ENCODE measurements at places on chromosomes 11 and 22.

GRCh38 chr11:32792948-32793475 lies 1.4 kb downstream of the CCDC73 start:
- no peak for DNase-seq

GRCh38 chr11:93198215-93198845 lies 539 bp upstream of the SLC36A4 start:
- no peak for DNase-seq

DNA sequence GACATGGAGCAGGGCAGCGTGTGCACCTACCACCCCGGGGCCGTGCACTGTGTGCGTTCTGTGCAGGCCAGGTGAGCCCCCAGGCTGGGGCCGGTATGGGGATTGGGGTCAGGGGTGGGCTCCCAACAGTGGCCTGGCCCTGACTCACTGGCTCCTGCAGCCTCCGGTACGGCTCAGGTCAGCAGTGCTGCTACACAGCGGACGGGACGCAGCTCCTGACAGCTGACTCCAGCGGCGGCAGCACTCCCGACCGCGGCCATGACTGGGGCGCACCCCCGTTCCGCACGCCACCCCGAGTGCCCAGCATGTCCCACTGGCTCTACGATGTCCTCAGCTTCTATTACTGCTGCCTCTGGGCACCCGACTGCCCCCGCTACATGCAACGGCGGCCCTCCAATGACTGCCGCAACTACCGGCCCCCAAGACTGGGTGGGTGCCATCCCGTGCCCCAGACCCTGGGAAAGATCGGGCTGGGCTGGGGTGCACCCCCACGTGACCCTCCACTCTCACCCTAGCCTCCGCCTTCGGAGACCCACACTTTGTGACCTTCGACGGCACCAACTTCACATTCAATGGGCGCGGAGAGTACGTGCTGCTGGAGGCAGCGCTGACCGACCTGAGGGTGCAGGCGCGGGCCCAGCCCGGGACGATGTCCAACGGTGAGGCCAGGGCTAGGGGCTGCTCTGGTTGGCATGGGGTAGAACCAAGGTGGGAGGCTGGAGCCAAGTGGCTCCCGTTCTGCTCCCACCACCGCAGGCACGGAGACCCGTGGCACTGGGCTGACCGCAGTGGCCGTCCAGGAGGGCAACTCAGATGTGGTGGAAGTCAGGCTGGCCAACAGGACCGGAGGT lies 4.4 kb downstream of the SUSD2 start:
- no peak for DNase-seq

DNA sequence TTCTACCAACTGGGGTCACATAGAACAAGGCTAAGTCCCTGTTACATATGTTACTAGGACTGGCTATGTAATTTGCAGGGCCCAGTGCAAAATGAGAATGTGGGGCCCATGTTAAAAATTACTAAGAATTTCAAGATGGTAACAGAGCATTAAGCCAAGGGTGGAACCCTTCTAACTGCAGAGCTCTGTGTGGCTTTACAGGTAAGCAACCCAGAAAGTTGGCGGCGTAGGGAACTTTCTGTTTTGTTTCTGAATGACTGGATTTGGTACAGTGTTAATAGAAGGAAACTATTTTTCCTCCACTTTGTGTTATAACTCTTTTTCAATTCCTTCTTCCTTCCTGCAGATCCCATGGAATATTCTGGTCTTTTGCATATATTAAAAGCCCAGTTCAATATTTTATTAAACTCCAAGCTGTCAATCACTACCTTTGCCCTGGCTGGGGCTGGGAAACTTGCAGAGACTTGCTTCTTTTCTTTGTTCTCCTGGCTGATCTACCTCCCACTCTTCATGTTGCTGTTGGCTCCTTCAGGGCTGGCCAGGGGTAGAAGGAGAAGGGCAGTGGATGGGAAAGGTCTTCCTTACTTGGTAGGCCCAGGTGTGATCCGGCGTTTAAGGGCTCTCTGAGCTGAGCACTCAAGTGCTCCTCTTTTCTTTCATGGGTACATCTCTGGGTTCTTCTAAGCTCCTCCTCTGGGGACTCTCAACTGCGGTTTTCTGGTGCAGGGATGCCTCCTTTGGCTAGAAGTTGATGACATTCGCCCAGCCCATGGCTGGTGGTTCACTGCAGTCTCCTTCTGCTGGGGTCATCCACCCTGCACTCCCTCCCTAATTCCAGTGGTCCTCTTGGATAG lies 67.7 kb downstream of the SNX19 start:
- no peak for DNase-seq

DNA sequence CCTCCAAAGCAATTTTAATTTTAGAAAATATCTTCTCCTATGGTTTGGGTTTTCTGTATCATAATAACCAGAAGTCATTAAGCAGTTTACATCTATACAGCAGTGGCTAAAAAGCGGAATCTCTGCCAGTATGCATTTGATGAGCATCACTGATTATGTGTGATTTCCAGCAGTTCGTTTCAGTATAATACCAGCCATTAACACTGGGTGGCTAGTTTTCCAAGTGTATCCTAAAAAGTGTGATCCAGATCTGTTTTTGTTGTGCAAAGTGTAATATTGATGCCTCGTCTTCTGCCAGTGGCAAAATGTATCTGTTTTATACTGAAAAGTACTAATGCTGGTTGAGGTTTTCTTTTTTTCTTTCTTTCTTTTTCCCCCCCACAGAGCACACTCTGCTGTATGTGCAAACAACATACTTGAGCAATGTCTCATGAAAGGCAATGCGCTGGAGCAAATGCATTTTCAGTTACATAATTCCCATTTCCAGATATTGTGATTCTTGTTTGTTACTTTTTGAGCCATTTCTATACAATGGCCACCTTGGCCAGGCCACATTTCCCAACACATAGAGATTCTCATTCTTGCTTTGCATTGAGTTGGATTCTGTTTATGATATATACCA lies 64.2 kb downstream of the SLC36A4 start:
- DNase-seq, result no peak

GRCh38 chr11:12636871-12637410 lies 37.3 kb upstream of the TEAD1 start:
- no peak for DNase-seq

DNA sequence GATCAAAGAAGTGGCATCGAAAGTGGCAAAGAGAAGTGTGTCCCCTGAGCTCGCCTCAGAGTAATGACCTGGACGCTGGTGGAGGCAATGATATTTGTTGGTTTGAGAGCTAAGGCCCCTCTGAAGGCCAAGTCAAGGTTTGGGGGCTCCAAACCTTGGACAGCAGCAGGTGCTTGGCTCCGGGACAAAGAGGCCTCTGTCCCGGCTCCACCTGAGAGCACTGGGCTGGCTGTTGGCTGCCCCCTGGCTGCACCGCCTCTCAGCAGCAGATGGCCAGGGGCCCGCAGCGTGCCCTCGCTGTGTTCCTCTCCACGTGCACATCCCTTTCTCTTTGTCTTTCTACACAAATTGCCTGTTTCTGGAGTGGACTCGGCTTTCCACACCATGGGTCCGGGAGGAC lies 301.3 kb downstream of the NTM start:
- DNase-seq, result no peak

GRCh38 chr11:111469200-111469599 lies 43.0 kb downstream of the BTG4 start:
- DNase-seq, result no peak

- DNase-seq, result no peak
Observed at GRCh38 chr22:24049211-24049610, 38.1 kb downstream of the CABIN1 start.

DNA sequence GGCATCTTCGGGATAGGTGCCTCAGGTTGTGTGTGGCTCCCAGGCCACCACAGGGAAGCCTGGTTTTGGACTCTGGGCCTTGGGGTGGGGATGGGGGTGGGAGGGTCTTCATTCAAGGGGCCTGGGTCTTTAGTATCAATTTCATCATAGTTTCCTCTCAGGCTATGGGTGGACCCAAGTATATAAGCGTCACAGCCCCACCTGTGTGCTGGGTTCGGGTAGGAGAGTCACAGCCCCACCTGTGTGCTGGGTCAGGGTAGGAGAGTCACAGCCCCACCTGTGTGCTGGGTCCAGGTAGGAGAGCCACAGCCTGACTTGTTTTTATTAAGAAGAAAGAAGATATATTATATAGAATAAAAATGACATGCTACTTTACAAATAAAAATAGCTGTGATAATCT lies 422.1 kb downstream of the BRD1 start:
- DNase-seq, result no peak

DNA sequence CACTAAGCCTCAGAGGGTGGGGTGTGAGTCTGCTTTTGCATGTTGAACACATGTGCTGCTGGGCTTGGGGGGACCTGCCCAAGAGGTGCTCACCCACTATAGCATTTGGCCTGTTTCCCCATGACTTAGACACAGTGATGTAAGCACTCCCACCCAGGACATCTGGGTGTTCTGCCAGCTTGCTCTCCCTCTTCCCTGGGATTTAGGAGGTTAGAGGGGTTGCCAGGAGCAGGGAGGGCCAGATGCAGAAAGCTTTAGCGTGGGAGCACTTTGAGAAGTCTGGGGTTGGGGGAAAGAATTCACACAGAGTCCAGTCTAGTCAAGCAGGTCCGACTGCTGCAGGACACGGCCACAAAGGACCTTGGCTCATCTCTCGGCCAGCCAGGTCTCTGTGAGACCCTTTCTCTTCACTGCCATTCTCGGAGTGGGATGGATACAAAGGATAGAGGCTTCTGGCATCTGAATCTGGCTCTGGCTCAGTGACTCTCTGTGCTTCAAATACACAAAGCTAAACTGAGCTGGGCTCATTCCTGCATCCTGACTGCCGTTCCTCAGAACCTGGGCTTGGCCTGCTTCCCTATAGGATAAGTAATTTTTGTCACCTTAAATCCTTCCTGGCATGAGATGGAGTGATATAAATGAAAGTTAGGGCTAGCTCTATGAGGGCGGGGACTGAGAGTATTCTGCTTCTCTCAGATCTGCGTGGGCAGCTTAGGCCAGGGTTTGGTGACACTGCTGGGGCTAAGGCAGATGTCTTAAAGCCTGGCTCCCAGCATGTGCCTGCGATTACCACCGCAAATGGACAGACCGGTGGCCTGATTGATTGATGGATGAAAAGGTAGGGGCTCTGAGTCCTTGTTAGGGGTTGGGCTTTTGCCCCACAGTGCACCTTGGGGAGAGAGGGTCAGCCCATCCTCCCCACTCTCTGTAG lies 14.5 kb downstream of the USP2 start:
- DNase-seq, result no peak

DNA sequence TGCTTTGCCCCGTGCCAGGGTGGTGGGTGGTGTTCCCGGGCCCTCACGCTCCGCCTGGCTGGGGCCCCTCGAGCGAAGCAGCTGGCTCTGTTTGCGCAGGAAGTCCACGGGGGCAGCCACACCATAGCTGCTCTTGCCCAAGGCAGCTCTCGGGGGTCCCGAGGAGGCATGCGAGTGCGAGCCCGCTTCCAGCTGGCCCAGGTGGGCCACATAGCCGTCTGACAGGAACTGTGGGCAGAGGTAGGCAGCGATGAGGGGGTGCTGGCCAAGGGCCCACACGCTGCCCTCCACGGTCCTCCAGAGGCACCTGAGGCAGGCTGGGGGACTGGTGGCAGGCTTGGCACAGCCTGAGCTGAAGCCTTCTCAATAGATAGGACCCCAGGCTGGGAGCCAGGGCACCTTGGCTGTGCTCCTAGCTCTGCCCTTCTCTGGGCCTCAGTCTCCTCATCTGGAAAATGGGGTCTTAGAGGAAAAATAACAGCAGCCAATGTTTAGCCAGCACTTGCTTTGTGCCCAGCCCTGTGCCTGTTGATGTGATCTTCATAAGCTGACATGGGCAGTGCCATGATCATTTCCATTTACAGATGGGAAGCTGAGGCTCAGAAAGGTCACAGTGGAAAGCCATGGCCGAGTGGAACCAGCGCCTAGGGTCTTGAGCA lies 9.4 kb downstream of the AIP start:
- DNase-seq, result no peak

GRCh38 chr11:12455938-12456337 lies 78.6 kb downstream of the PARVA start:
- DNase-seq, result no peak

DNA sequence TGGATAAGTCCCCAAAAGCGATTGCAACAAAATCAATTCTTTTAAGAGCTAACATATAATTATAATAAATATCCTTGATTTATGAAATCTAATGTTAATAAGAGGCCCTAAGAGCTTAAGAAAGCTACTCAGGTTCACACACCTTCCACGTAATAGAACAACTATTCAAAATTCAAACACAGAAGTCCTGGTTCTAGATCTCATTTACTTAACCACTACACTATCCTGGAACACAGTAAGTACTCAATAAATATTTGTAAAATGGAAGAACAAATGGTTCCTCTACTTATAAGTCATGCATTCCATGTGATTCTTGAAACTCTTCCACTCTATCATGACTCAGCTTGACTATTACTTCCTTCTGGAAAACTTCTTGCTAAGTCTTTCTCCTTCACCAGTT lies 268.2 kb downstream of the FAM181B start:
- no peak for DNase-seq

DNA sequence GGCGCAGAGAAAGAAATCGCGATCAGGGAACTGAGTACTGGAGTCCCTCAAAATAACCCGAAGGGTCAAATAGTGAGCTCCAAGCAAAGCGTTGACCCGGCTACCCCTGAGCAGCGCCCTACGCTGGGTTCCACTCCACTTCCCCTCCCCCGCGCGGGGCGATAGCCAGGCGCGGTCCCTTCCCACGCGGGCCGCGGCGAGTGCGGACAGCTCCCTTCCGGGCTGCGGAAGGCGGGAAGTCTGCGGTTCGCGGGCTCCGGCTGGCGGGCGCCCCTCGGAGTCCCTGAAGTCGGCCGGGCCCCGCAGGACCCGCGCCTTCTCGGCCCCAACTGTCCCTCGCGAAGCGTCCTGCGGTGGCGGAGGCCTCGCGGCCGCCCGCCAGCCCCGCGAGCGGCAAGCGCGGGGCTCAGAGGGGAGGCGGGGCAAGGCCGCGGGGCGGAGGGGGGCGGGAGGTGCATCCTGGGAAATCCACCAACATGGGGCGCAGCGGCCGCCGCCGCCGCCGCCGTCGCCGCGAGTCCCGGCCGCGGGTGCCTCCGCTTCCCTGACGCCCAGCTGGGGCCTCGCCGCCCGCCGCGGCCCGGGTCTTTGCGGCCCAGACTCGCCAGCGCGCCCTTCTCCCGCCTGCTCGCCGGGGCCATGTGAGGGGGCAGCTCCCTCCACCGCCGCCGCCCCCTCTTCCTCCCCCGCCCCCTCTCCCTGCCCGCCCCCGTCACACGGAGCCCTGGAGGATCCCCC lies at the start of gene QSER1:
TSS of gene QSER1 (plus strand) at position 457 of the 738 bp plus-strand sequence. CDS start 315 bp downstream, outside the sequence.
- DNase-seq, result no peak

- DNase-seq, result no peak
Observed at GRCh38 chr11:35918716-35919115, 25.1 kb upstream of the LDLRAD3 start.

- DNase-seq, result no peak
Observed at GRCh38 chr11:115606498-115607220, 102.4 kb upstream of the CADM1 start.

GRCh38 chr11:19918302-19919049 lies 205.8 kb downstream of the NAV2 start:
- no peak for DNase-seq
